NCI-H446 treated with DMSO at 0.1 percent for 48 hours (cell line): ENCODE measurements at places on chromosomes 5 and 9.

GRCh38 chr5:42483472-42484154 lies 60.4 kb downstream of the GHR start:
- no peak for DNase-seq

- no peak for DNase-seq
These were observed 23.1 kb downstream of the CENPK start for GRCh38 chr5:65539827-65540226.

- no peak for DNase-seq
These were observed 15.9 kb upstream of the TOMM5 start for GRCh38 chr9:37608250-37608649.

- DNase-seq = no peak
These were observed 82.2 kb upstream of the IL12B start for GRCh38 chr5:159412284-159413046.

GRCh38 chr9:137602661-137603060 lies 2.8 kb upstream of the ARRDC1 start:
- no peak for DNase-seq

DNA sequence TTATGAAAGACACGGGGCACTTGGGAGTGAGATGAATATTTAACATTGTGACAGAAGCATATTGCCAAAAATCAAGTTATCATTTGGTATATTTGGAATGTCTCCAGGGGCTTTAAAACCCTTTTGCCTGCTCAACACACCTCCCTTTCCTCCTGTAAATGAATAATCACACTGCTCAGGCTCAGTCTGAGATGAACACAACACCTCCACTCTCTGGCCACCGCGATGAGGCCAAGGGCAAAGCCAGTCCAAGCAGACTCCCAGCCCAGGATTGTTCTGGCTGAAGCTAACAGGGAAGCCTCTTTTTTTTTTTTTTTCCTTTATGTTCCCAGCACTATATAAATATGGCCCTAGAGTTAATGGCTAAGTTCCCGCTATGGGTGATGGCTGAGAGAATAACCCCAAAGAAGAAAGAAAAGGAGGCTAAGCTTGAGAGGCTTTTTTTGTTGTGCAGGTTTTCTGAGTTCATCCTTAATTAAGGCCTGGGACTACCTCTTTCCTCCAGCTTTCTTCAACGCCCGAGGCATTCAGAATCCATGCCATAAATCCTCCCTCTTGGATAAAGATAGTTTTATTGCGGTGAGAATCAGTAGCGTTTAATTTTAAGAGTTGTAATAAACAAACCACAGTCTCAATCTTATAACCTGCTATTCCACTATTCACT lies 10.5 kb upstream of the ERAP1 start:
- peak; percentile 52 for DNase-seq

DNA sequence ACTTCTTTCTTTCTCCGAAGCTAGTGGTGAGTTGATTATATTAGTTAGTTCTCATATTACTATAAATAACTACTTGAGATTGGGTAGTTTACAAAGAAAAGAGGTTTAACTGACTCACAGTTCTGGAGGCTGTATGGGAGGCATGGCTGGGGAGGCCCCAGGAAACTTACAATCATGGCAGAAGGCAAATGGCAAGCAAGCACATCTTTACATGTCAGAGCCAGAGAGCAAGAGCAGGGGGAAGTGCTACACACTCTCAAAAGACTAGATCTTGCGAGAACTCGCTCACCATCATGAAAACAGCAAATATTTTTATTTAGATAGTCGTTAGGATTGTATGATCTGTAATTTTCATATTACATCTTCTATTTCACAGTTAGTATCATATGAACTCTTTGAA lies 711.2 kb downstream of the PTPRD start:
- DNase-seq = no peak
